Activated T-helper 9 cell treated with anti-CD3 and anti-CD28 coated beads, Interleukin-2, amount 50 U/mL, for 16 hours (primary cell): ENCODE measurements at places on chromosomes 1 and 21.

- no peak for DNase-seq
Observed at GRCh38 chr1:203403586-203403985, 52.7 kb upstream of the FMOD start.

DNA sequence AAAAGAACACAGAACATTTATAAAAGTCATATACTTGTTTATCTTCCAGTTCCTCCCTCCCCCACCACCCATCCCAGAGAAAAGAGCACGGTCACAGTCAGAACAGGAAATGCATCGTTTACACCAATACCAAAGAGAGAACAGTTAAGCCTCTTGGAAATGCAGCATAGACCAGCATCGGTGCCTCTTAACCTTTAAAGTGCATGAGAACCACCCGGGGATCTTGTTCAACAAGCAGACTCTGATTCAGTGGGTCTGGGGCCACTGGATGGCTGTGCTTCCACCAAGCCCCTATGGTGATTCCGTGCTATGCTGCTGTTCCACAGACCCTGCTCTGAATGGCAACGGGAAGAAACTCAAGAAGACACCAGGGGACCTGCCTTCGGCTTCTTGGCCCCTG, 19.2 kb downstream of the FAM89A start:
- DNase-seq, result no peak

- no peak for DNase-seq
Observed at GRCh38 chr1:174968750-174969244, 30.9 kb upstream of the CACYBP start.

- no peak for DNase-seq
Observed at GRCh38 chr1:241677201-241677600, 25.1 kb downstream of the WDR64 start.

DNA sequence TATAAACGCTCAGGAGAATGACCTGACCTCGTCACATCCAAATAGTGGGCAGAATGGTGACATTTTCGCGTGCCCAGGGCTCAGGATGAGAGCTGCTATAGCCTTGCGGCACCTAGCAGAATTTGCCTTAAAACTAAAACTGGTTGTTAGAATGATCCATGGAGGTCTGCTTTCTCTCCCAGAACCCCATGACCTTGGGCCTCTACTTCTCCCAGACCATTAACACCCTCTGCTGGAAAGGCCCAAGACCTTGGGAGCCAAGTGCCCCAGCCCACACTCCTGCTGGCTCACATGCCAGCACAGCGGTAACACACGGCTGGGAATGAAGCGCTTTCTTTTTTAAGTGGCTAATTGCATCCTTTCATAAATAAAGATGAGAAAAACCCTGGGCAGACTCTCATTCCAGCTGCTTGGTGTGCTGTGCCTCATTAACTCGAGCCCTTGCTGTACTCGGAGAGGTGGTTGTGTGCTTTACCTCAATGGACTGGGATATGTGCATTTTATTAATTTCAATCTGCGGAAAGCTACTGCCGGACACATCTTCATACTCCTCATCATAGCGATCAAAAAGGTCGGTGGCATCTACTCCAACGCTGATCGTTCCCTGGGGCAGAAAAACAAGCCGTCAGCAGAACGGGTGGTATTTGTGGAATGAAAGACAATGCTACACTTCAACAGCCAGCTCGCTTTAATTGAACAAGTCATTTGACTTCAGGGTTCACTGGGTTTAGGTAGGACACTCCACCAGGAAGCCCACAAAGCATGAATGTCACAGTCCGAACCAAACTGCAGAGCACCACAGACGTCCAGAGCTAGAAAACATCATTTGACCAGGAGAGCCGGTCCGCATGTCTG, 29.0 kb downstream of the THAP3 start:
- no peak for DNase-seq

DNA sequence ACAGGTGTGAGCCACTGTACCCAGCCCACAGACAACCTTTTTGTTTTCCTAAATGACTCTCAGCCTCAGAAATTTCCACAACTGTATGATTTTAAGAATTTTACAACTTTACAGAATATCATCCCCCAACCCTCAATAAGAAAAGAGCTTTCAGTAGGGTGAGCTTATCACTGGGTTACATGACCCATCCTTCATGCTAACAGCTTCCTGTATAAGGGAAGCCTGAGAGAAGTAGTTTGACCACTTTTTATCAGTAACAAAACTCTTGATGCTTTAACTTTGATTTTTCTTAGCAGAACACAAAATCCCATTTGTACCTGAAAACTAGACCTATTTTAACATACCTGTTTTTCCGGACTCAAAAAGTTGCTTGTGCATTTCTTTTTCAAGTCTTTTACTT, 9.7 kb upstream of the MYBPHL start:
- DNase-seq, result no peak

GRCh38 chr1:85146972-85147359, 53.9 kb downstream of the SYDE2 start:
- no peak for DNase-seq

- DNase-seq, result no peak
Observed at GRCh38 chr1:239128541-239128940, 257.8 kb upstream of the CHRM3 start.

DNA sequence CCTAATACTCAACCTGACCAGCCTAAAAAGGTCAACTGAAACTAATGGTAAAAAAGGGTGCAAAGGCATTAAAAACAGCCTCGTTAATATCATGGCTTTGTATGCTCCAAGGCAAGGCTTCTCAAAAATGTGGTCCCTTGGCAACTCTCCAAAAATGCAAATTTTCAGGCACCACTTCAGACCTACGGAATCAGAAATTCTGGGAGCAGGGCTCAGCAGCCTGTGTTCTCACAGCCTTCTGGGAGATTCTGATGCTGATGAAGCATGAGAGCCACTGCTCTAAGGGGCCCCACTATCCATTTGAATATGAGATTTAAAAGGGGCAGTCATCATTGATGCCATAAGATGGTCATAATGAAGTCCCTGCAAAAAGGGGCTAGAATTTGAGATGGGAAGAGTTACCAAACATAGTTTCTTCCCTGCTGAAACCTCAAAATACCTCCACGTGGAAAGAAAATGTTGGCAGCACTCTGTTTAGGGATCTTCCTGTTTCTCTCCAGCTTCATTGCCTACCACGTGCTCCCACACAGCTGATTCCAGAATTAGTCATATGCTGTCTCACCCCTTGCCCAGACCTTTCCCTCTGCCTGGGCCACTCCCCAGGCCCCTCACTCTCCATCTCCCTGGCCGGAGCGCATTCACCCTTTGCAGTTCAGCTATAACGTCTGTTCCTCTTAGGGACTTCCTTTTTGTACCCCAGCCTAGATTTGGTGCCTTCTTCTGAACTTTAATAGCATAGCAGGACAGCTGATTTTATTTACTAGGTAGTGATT, 46.7 kb downstream of the PHC2 start:
- no peak for DNase-seq

DNA sequence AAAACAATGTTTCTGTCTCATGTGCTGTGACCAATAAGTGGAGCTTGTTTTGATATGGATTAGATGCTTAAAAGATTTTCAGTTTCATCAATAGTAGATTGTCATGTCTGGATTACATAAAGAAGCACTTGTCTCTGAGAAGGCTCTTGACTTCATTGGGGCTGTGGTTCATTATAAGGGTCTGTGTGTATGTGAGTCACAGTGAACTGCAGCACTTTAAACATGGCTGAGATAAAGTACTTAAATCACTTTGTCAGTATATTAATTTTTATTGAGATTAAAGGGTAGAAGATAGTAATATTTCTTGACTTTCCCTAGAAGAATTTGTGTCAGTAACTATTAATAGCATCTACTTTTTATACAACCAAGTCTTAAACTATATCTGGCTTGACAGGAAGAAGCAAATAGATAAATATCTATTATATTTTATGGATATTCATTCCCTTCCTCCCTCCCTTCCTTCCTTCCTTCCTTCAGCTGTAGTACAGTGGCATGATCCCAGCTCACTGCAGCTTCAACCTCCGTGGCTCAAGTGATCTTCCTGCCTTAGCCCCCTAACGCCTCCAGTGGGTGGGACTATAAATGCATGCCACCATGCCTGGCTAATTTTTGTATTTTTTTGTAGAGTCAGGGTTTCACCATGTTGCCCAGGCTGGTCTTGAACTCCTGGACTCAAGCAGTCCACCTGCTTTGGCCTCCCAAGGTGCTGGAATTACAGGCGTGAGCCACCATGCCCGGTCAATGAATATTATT, 48.8 kb downstream of the ZFYVE9 start:
- DNase-seq, result no peak

- no peak for DNase-seq
Observed at GRCh38 chr1:154218545-154218944, 2.2 kb upstream of the UBAP2L start.

DNA sequence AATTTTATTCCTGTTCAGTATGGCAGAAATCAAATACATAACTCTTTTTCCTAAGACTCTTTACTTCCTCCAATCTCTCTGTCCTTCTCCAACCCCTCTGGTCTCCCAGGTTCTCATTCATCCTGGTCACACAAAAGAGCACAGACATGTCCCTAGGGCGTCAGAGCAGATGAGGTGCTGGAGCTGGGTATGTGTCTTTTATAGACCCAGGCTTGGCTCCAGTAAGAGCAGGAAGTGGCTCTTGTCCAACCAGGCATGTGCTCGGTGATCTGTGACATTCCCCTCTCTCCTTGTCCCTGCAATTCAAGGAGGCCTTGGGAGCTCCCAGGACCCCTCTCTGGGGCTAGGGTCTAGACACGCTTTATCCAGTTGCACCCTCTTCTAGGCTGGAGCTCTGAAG, 18.0 kb upstream of the LCE2D start:
- no peak for DNase-seq

- DNase-seq, result no peak
Observed at GRCh38 chr1:53968125-53968513, 22.0 kb downstream of the LRRC42 start.

DNA sequence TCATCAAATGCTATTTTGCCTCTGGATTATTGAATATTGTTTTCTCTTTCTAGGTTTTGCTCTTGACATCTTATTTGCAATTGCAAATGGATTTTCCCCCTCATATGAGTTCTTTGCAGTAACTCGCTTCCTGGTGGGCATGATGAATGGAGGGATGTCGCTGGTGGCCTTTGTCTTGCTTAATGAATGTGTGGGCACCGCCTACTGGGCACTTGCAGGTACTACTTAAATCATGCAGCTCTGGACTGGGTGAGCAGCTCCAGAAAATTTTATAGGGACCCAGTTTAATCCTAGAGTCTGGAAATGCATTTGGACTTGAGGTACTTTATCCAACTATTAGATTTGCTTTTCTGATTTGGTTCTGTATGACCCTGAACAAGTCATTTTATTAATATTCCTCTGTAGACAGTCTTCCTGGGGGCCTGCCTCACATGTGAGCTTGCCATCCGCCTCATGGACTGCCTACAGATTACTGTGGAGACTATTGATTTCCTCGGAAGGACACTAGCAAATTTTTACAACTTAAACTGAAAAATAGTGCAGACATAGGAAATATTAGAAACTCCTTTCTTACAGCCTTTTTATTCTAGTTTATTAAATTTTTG, 44.5 kb downstream of the SLC22A15 start:
- peak; percentile 9 for DNase-seq

DNA sequence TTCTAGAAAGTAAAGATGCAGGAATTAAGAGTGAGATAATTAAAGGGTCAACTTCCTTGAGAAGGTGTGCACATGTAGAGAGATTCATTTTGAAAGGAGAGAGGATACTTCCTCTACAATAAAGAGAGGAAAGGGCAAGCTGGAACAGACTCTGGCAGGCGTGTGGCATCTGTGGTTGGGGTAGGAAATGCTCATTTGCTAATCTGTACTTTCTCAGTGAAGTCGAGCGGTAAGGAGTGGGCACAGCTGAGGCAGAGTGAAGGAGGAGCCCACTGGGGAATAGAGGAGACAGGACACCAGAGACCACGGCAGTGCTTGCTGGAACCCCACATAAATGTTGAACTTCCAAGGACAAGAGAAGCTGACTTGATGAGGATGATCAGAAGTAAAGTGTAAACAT, 49.1 kb downstream of the PCSK9 start:
- no peak for DNase-seq

DNA sequence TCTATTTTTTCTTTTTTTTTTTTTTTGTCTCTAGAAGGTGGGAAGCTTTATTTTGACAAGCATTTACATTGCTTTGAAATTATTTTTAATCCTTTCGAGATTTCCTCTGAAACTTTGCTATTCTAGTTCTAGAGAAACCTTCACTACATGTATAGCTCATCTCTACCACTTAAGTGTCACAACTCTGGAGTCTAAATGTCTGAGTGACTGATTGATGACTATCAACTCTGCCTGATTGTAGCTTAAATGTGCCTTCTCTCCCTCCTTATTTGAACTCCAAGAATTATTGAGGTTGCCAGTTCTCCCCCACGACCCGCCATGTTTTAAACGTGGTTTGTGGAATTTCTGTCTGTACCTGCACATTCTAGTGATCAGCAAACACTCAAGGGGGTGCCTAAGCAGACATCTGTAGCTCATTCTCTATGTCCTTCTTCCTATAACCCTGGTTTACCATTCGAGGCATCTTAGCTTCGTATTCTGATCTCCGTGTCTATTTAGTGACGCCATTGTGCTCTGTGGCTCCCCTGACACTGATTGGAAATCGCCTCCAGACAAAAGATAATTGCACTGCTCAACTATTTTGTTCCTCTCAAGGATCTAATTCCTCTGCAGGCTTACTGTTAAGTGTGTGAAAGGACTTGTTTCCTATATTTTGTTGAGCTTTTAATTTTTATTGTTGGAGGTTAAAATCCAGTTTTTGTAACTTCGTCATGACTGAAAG, 1570.6 kb downstream of the BRINP3 start:
- DNase-seq, result no peak

DNA sequence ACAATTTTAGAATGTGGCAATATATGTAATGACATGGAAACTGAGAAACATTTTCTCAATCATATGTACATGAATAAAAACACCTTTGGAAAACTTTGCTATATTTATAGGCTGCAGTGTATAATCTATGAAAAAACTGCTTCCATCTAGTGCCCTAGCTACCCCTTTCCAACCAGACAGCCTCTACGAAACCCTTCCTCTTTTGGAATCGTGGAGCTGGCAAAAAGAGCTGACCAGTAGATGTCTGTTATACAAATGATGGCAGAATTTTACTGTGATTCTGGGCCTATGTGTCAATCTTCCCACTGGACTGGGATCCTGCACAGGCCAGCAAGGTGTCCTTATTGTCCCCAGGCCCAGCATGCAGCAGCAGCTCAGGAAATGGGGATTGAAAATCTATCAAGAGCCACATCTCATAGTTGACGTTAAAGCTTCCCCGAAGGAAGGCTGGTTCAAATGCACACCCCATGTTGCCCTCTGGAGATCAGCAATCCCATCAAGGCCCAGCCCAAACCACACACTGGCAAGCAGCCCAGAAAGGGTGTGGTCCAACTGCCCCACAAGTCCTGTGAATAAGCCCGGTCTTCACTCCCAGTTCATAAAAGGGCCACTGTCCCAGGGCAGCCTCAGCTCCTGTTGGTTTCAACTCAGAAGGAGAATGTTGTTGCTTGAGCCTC, 8.8 kb upstream of the FAM20B start:
- no peak for DNase-seq

GRCh38 chr1:8687538-8687937, 129.9 kb downstream of the RERE start:
- DNase-seq, result no peak

- no peak for DNase-seq
Observed at GRCh38 chr1:60173006-60173405, 99.4 kb upstream of the C1orf87 start.

GRCh38 chr1:48627486-48627885, 149.2 kb downstream of the BEND5 start:
- no peak for DNase-seq

GRCh38 chr1:3594706-3595377, 16.5 kb downstream of the MEGF6 start:
- DNase-seq, result no peak

- no peak for DNase-seq
Observed at GRCh38 chr1:223230161-223230881, 87.3 kb upstream of the TLR5 start.

GRCh38 chr1:36486439-36487335, 4.0 kb upstream of the CSF3R start:
- DNase-seq, result no peak

GRCh38 chr21:28518630-28519029, 474.0 kb downstream of the LTN1 start:
- DNase-seq, result no peak
